Panc1 (cell line): ENCODE measurements at places on chromosomes 2 and 18. TPM values are rescaled to one million over a fixed set of nuclear protein-coding genes. Genes with fewer than 3 reads are reported as not detected.

Gene UGT1A3
- not detected for total RNA-seq

Gene BABAM2
- total RNA-seq, result 31.2 TPM

Gene AUP1
- total RNA-seq, result 142 TPM

Gene PROC
- total RNA-seq, result 1.1 TPM

DNA sequence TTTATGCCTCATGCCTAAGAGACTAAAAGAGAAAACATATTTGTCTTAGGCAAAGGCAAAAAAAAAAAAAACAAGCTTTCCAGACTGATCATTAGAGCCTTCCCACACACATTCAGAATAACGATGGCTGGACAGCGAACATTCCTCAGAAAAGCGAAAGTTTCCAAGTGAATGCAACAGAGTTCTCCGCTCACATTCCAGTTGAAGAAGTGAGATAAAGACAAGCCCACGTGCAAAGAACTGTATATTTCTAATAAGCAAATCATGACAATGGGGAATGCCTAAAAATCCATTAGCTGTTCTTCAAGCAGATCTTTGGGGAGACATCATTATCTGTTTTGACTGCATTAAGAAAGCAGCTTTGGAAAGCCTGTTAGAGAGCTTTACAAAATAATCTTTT lies 347.9 kb downstream of the METTL4 start:
- H3K27me3 ChIP-seq, result no peaks in the 10 kb centered on the region
- no peaks in the 10 kb centered on the region for H3K4me1 ChIP-seq
- H3K4me3 ChIP-seq, result no peak overlapping the region
- no peak for DNase-seq
- no peak overlapping the region for H3K27ac ChIP-seq

GRCh38 chr2:193428336-193428818 lies 1233.6 kb upstream of the TMEFF2 start:
- H3K4me1 ChIP-seq, result no peaks in the 10 kb centered on the region
- H3K27me3 ChIP-seq, result no peaks in the 10 kb centered on the region
- no peak overlapping the region for H3K27ac ChIP-seq
- no peak for DNase-seq

GRCh38 chr2:187264612-187265011 lies 183.4 kb downstream of the CALCRL start:
- no peaks in the 10 kb centered on the region for H3K27me3 ChIP-seq
- no peaks in the 10 kb centered on the region for H3K36me3 ChIP-seq
- H3K27ac ChIP-seq, result no peak overlapping the region
- H3K4me1 ChIP-seq, result no peaks in the 10 kb centered on the region

DNA sequence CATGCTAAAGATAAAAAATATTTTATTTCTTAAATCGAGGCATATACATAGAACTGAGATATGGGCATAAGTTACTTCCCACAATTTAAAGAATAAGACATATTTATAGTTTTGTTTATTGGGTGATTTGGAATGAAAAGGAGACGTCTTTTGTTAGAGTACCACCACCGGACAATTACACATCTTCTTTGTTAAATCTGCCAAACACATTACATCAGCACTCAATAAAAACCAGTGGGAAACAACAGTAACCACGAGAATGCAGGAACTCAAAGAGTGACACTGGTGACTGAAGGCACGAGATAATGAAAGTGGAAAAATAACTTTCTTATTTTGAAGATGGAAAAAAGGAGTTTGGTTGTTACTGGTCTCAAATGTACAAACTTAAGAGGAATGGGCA lies 92.6 kb upstream of the TFCP2L1 start:
- H3K27ac ChIP-seq, result no peak overlapping the region
- no peaks in the 10 kb centered on the region for H3K27me3 ChIP-seq
- no peak overlapping the region for H3K4me3 ChIP-seq

DNA sequence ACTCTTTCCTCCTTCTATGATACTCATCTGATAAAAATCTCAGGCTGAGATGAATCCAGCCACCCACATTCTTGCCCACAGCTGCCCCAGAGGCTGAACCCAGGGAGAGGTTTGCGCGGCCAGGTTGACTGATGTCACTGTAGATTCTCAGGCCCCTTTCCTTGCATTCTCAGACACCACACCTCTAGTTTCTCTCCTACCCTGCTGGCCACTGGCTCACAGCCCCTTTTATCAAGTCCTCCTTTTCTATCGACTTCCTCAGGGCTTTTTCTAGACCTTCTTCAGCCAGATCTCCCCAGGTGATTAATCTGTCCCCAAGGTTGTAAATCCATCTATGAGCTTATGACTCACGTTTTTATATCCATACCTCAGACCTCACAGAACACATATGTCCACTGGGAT lies 99.8 kb downstream of the TACR1 start:
- H3K4me3 ChIP-seq, result no peak overlapping the region
- H3K4me1 ChIP-seq, result 0 out of 2 replicates have a peak, but pooled peaks cover 4% of the 10 kb centered on the region
- H3K27ac ChIP-seq, result no peak overlapping the region
- H3K27me3 ChIP-seq, result no peaks in the 10 kb centered on the region
- no peak for DNase-seq
- H3K36me3 ChIP-seq, result no peaks in the 10 kb centered on the region

- H3K36me3 ChIP-seq, result no peaks in the 10 kb centered on the region
- H3K27me3 ChIP-seq, result no peaks in the 10 kb centered on the region
- no peaks in the 10 kb centered on the region for H3K4me1 ChIP-seq
Measured at GRCh38 chr18:63819786-63820185, 44.6 kb downstream of the SERPINB7 start.

DNA sequence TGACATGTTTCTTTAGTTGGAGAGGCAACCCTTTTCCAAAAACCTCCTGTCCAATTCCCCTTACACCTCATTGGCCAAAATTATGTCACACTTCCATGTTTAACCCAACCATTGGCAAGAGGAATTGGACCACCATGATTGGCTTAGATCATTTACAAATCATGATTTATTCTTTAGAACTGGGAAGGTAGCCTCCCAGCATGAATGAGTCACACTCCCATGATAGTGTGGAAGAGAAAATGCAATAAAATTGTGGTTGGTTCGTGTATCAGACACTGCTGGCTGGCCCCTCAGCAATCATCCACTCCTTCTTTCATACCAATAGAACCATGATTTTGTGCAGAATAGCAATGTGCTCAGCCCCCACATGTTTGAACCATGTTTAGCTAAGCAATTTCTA lies 156.6 kb upstream of the ACVR2A start:
- no peaks in the 10 kb centered on the region for H3K4me1 ChIP-seq
- no peak overlapping the region for H3K27ac ChIP-seq
- no peaks in the 10 kb centered on the region for H3K27me3 ChIP-seq
- H3K4me3 ChIP-seq, result no peak overlapping the region
- no peak for DNase-seq
- H3K36me3 ChIP-seq, result no peaks in the 10 kb centered on the region

- DNase-seq, result no peak
- H3K27me3 ChIP-seq, result no peaks in the 10 kb centered on the region
- no peak overlapping the region for H3K4me3 ChIP-seq
- H3K4me1 ChIP-seq, result peaks cover 21% of the 10 kb centered on the region
- H3K36me3 ChIP-seq, result peaks cover 15% of the 10 kb centered on the region
Measured at GRCh38 chr2:17758118-17758517, 4.2 kb downstream of the GEN1 start.

GRCh38 chr2:68253219-68254068 lies 1.1 kb upstream of the PPP3R1 start:
- no peaks in the 10 kb centered on the region for H3K27me3 ChIP-seq
- H3K4me3 ChIP-seq, result peak overlapping the region; percentile 97
- peaks cover 25% of the 10 kb centered on the region for H3K4me1 ChIP-seq
- peak overlapping the region; percentile 96 for H3K27ac ChIP-seq

DNA sequence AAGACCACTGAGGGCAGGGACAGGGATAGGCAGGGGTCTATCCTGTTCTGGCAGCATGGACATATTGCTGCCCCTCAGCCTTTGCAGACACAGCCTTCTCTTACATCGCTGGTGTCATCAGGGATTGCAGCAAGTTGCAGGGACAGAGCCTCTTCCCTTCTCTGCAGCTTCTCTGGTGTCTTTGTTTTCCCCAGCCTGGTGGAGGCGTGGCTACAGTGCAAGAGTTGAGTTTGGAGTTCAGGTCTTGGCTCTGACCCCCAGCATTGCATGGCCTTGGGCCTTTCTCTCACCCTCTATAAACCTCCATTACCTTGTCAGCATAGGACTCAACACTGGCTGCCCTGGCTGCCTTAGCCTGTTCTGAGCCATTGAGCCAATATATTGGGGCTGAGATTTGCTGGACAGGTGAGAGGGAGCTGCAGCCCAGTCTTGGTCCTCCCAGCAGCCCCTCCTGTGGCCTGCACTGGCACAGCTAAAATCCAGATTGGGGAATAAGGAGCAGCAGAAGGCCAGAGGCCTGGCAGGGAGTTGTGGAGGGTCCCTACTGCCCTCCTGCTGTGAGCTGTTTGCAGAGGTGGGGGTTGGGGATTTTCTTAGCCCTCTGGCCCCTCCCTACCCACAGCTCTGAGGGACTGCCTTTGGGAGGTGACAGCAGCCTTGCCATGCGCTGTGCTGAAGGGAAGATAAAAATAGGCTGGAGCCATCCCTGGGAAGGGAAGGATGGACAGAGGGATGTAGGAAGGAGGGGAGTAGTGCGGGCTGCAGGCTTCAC lies 22.8 kb downstream of the EHD3 start:
- H3K4me3 ChIP-seq, result no peak overlapping the region
- no peak for DNase-seq
- H3K4me1 ChIP-seq, result no peaks in the 10 kb centered on the region
- no peaks in the 10 kb centered on the region for H3K27me3 ChIP-seq

DNA sequence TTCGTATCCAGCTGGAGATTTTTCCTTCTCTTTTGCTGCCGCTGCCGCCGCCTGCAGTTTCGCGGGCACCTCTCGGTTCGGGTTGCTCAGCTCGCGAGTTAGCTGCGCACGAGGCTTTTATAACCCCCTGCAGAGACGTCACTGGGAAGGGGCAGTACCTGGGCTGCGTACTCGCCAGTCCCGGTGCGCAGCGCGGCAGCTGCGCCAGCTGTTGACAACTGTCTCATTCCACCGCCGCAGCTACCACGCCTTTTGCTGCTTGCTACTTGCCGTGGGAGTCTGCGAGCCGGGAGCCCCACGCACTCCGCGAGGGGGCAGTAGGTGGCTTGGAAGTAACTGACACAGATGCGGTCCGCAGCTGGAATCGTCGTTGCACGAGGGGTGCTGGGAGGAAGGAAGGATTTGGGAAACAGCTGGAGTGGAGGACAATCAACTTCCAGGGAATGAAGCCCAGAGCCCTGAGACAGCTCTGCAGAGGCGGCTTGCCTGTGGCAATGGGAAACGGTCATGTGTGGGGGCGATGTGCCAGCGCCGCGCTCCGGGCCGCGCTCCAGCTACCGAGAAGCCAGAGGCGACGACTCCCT lies at the start of gene TACR1:
Gene TACR1, minus strand, starts transcription at position 93 of the 584 bp plus-strand sequence. CDS start 586 bp downstream, outside the sequence.
- H3K36me3 ChIP-seq, result no peaks in the 10 kb centered on the region
- peaks cover 12% of the 10 kb centered on the region; the same call in 1 of the 2 replicates for H3K4me1 ChIP-seq
- DNase-seq, result no peak
- H3K27ac ChIP-seq, result no peak within 1 kb of the TSS
- H3K27me3 ChIP-seq, result peaks cover 36% of the 10 kb centered on the region

GRCh38 chr2:28754321-28754720 lies 2.7 kb downstream of the PPP1CB start:
- H3K27me3 ChIP-seq, result no peaks in the 10 kb centered on the region
- peaks cover 6% of the 10 kb centered on the region; the same call in 1 of the 2 replicates for H3K36me3 ChIP-seq
- H3K4me3 ChIP-seq, result peak overlapping the region; percentile 90; the same call in 1 of the 2 replicates

DNA sequence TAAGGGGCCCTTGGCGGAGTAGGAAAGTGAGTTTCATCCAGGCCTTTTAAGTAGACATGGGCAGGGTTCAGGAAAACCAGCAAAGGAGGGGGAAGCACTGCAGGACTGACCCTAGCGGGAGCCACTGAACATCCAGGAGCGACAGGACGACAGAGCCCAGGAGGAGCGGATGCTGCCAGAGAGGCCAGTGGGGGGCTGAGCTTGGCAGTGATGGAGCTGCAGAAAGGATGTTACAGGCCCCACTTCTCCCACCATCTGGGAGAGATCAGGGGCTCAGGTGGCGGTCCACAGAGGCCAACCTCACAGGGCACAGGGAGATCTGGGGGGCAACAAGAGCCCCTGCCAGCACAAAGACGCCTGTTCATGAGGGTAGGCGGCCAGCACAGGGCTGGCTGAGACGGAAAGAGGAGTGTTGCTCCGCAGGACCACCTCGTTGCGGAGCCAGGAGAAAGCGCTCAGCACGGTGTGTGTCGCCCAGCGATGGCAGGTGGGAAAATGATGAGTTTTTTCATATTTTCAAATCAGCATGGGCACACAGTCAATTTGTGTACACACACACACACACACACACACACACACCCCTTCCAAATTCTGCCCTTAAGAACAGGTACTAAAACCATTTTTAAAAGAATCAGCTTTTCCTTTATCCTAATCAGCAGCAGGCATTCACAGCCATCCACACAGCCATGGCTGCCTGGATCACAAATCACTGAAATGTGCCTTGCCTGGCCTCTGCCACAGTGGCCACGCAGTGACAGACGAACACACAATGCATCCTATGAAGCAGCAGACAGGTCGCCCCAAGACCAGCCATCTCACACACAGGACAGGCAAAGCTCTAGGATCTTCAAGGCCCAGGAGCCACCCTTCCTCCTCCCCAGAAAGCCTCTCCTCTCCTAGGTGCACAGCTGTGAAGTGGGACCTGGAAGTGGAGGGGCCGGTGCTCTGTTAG lies 63.2 kb downstream of the NDUFA10 start:
- H3K27me3 ChIP-seq, result no peaks in the 10 kb centered on the region
- DNase-seq, result no peak
- no peak overlapping the region for H3K27ac ChIP-seq
- no peaks in the 10 kb centered on the region for H3K4me1 ChIP-seq
- no peak overlapping the region for H3K4me3 ChIP-seq

DNA sequence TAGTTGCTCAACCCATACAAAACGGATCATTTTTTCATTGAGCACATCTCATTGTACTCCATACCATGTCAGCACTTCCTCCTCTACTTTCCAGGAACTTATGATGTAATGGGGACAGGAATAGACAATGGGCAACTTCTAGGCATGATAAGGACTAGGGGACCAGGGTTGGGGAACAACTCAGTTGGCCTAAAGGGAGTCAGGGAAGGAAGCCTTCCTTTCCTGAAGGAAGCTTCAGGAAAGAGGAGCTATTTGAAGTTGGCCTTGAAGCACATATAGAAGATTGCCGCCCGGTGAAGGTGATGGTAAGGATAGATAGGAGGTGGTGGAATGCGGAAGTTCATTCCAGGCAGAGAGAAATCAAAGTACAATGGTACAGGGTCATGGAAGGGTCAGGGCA lies 283.9 kb downstream of the SLC8A1 start:
- no peak overlapping the region for H3K4me3 ChIP-seq
- no peaks in the 10 kb centered on the region for H3K36me3 ChIP-seq
- H3K27me3 ChIP-seq, result no peaks in the 10 kb centered on the region
- H3K27ac ChIP-seq, result no peak overlapping the region
- DNase-seq, result no peak
